ENCODE measurements at places on chromosomes 4 and X.

DNA sequence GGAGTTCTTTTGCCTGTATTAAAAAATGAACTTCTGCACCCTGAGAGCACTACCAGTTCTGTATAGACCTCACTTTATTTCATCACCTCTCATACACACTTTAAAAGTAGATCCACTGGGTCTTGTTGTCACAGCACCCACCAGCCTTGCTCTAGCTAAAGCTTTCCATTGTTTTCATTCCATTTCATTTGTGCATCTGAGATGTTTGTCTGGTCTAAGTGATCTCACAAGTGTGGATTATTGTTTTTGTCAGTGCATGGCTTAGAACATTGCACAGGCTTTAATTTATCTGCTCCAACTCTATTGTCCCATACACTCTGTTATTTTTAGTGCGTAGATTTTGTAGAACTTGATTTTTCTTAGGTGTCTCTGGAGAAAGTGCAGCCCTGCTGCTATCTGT is 1157.5 kb upstream of the PABPC4L start:
- no peak for DNase-seq

- no peak for DNase-seq
These were observed 24.3 kb downstream of the GAK start for GRCh38 chr4:907691-908425.

- DNase-seq = no peak
These were observed 194.2 kb downstream of the CLCN4 start for GRCh38 chrX:10350981-10351380.

DNA sequence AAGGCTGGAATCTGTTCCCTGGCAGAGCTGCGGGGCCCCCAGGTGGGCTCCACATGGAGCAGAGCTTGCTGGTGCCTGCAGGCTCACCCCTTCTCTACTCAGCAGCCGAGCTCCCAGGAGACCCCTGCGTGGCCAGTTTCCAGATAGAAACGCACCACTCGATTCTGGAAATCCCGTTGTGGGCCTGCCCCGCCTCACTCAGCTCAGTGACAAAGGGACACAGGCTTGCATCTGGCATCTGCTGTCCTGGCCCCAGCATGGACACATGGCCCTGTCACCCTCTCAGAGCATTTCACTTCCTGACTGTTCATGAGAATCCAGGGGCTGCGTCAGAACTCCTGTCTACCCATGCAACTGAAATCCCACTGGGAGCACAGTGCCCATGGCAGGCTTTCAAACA is 20.5 kb upstream of the C4orf50 start:
- no peak for DNase-seq

GRCh38 chr4:26325191-26325590 is 4.4 kb downstream of the RBPJ start:
- no peak for DNase-seq

DNA sequence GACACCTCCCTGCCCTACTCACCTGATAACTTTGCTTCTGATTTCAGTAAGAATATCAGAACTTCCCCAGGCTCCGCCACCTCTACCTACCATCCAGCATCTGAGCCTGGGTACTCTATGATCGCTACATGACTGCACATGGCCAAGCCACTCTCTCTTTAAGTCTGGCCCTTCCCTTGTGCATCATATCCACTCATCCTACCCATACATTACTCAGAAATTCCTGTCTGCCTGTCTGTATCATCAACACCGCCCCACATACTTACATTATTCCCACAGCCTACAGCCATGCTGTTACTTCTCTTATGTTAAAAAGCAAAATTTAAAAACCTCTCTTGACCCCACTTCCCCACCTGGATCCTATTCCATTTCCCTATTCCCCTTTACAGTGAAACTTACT is 84.7 kb downstream of the SCD5 start:
- no peak for DNase-seq

GRCh38 chr4:26611885-26612284 is 28.0 kb downstream of the TBC1D19 start:
- no peak for DNase-seq

DNA sequence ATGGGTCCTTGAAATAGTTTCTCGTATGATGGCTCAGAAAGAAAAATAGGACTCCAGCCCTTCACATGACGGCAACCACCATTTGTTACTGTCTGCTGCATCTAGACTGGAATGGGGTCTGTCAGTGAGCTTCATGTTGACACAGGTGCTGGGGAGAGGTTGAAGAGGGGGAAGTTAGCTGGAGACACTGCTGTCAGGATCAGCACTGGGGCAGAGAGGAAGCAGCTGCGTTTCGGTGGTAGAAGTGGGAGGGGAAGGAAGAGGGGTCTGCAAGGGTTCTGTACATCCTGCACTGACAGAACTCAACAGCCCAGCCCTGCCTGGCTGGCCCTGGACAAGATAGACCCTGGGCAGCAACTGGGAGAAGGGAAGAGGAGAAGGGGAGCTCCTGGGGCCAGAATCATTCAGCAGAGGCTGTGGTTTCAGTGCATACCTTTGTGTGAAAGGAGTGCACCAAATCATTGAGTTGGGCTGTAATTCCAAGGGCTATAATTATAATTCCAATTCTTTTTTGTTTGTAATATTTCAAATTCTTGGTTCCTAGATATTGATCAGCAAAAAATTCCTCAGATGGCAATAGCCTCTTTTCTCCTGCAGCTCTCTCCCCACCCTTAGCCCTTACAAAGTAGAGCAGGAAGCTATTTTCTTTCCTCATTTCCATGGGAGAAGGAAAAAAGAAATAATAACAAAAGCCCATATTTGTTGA is 119.4 kb upstream of the C1GALT1C1 start:
- no peak for DNase-seq

Measured in activated naive CD4-positive, alpha-beta T cell treated with anti-CD3 and anti-CD28 coated beads, Interleukin-2, amount 50 U/mL, for 16 hours (primary cell).